ENCODE measurements at places on chromosomes 6 and 20. TPM values are rescaled to one million over a fixed set of nuclear protein-coding genes. Genes with fewer than 3 reads are reported as not detected.
A peak's percentile ranks its signal among the peaks of the same experiment; 100 is the strongest.

- no peak overlapping the region for H3K27ac ChIP-seq
- DNase-seq: no peak
- no peaks in the 10 kb centered on the region for H3K27me3 ChIP-seq
These were observed 105.0 kb downstream of the TIAM2 start for GRCh38 chr6:155100087-155100486.

DNA sequence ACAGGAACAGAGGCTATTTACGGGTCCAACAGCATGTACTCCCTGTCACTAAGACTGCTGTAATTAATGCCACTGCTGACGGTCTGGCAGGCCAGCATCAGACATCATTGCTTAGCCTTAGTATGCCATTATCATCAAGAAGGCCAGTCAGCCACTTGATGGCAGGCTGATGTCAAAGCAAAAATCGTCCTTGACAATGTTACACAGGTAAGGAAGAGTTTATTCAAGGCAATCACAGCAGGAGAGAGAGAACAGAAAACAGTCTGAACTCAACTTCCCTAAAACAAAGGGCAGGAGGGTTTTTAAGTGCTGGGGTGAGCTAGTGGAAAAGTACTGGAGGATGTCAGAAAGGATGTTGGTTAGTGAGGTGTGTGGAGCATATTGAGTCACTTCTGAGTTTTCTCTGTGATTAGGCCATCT lies 25.1 kb downstream of the FKBP1C start:
- H3K36me3 ChIP-seq: no peaks in the 10 kb centered on the region
- H3K4me1 ChIP-seq: peaks cover 4% of the 10 kb centered on the region
- no peak overlapping the region for H3K4me3 ChIP-seq
- no peak overlapping the region for H3K27ac ChIP-seq
- no peak for DNase-seq
- H3K27me3 ChIP-seq: no peaks in the 10 kb centered on the region

DNA sequence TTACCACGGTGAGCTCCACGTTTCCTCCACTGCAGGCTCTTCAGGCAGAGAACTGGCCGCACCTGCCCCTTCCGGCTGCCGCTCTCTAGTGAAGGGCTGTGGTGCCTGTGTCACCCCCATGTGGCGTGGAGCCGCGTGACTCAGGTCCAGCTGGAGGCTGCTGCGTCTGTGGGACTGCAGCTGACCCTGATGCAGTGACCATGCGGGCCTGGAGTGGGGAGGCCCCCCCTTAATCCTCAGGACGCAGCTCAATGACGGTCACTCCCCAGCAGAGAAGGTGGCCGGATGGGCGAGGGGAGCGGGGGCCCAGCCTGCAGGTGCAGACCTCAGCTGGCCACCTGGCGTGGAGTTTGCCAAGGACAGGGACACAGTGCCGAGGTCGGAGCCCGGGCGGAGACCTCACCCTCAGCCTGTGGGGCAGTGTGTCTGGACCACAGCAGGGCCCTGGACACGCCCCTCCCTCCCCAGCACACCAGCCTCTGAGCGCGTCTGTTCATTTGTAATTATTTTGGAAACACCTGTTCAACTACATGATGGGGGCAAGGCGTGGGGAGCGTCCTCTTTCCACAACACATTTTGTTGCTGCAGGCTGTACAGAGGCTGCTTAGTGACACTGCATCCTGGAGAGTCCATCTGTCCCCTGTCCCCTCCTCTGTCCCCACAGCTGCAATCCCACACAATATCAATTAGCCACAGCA lies 10.7 kb downstream of the BHLHE23 start:
- no peaks in the 10 kb centered on the region for H3K4me1 ChIP-seq
- no peak for DNase-seq
- H3K27me3 ChIP-seq: peaks cover 67% of the 10 kb centered on the region
- no peaks in the 10 kb centered on the region for H3K36me3 ChIP-seq

- H3K4me3 ChIP-seq: no peak overlapping the region
- no peaks in the 10 kb centered on the region for H3K36me3 ChIP-seq
- H3K27me3 ChIP-seq: peaks cover 11% of the 10 kb centered on the region
These were observed 33.6 kb upstream of the CST7 start for GRCh38 chr20:24915440-24915839.

DNA sequence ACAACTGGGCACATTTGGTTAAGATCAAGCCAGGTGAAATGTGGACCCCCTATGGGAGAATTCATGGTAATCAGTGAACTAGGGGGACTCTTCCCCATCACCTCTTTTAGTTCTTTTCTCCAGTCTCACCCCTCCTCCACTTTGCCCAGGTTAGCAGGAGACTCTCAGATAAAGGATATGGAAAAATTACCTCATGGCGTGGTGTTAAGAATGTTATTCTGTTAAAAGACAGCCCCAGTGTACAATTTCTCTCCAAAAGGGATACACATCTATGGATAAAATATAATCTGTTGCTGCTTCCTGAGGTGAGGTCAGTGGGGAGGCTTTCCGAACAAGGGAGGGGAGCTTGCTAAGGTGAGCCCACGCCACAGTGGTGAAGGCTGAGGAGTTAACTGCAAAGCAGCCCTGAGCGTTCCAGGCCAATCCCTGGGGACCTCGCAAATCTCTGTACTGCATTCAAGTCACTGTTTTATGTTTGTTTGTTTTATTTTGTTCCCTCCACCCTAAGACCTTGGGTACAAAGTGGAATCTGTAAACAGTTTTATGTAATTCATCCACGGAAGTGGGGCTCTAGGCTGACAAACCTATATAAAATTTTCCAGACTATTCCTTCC lies 52.0 kb downstream of the ADGRF1 start:
- H3K4me3 ChIP-seq: no peak overlapping the region
- DNase-seq: no peak
- H3K27me3 ChIP-seq: peaks cover 6% of the 10 kb centered on the region
- H3K4me1 ChIP-seq: no peaks in the 10 kb centered on the region
- H3K27ac ChIP-seq: no peak overlapping the region
- H3K36me3 ChIP-seq: no peaks in the 10 kb centered on the region

DNA sequence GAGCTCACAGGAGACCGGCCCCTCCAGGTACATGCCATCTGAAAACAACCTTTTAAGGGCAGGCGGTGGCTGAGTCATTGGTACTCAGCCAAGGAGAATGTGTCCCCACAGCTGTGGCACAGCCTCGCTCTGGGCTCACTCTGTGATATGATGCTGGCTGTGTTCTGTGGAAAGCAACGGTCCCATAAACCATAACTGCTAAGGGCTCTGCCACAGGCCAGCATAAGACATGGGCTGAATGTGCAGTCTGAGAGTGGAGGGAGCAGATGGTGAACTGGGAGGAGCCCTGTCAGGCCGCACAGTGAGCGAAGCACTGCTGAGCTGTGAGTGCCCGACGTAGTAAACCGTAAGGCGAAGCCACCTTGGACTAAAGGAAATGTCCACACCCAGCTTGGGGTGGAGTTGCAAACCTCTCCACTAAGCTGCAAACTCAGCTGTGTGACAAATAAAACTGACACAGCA lies 375.8 kb downstream of the THBS2 start:
- DNase-seq: no peak
- no peak overlapping the region for H3K27ac ChIP-seq
- H3K27me3 ChIP-seq: peaks cover 38% of the 10 kb centered on the region

DNA sequence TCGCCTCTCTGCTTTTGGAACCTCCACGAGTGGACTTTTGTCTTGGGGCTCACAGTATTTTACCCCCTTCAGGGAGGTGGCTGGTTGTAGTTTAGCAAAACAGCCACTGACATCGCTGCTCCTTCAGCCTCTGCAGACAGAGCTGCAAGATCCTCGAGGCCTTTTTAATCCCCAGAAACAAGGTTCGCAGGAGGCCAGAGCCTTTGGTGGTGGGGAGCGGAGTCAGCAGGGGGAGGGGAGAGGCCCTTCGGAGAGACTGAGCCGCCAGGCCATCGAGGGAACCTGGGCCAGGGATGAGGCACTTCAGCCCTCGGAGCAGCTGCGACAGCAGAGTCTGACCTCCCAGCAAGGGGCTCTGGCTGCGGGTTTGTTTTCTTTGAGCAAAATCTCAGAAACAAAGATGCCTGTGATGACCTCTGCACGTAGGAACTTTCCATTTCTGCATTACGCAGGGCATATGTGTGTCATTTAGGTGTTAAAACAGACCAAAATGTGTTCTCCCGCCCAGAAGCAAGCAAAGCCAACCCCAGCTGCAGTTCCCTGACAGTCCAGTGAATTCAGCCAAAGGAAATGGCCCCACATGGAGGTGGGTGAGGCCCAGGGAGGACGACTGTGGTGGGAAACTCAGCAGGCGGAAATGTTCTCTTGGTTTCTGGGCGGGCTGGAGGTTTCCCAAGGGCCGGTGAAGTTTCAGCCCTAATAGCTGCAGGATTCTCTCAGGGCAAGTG lies 171.2 kb upstream of the SULF2 start:
- no peak overlapping the region for H3K27ac ChIP-seq
- H3K4me1 ChIP-seq: peaks cover 12% of the 10 kb centered on the region
- H3K27me3 ChIP-seq: peaks cover 7% of the 10 kb centered on the region
- no peak overlapping the region for H3K4me3 ChIP-seq
- DNase-seq: no peak
- H3K36me3 ChIP-seq: no peaks in the 10 kb centered on the region

DNA sequence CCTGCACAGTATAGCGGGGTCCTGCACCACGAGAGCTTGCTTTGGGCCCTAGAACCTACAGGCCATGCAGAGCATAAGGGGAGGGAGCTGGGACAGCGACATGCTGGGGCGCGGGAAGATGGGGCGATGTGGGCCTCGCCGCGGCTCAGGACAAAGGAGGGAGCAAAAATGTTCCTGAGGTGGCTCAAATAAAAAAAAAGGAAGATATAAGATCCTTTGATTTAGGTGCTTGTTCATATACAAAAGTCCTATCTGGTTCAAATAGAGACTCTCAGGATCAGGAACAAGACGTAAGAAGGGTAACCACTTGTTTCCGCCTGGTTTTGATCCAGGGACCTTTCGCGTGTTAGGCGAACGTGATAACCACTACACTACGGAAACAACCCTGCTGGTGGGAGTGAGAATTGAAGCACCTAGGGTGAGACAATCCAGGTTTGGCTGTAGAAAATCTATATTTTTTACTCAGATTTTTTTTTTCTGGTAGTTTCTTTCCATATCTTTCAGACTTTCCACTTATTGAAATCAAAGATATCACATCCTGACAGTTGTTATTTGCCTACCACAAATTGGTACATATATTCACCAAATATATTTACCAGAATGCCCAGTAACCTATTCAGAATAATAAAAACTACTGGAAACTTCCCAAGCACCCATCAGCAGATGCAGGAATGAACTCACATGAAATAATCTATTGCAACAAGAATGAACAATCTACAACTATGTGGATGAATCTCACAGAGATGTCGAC lies 177.9 kb upstream of the ZNF184 start:
- H3K4me3 ChIP-seq: peak overlapping the region; percentile 77
- peak overlapping the region; percentile 96 for H3K27ac ChIP-seq
- H3K27me3 ChIP-seq: no peaks in the 10 kb centered on the region

DNA sequence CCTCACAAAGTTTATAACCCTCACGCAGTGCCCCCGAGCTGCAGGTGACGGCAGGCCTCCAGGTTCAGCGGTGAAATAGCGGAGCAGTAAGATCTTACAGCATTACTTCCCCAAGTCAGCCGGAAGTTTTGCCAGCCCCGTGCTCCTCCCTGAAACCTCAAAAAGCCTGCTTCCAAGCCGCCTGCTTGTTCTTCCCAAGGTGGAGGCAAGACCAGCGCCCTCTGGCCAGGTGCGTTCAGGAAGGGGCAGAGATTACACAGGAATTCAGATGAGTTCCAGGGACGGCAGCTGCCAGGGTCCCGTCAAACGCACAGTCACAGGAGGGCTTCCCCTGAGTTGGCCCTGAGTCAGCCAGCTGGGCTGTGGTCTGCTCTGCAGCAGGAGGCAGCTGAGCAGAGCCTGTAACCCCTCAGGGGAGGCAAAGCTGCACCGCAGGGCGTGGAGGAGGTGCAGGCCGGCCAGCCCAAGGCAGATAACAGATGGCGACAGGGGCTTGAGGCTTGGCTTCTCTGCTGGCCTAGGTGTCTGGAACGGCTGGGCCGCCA lies 124.1 kb upstream of the RPS6KA2 start:
- H3K27me3 ChIP-seq: peaks cover 47% of the 10 kb centered on the region
- H3K36me3 ChIP-seq: no peaks in the 10 kb centered on the region
- H3K4me1 ChIP-seq: peaks cover 7% of the 10 kb centered on the region

DNA sequence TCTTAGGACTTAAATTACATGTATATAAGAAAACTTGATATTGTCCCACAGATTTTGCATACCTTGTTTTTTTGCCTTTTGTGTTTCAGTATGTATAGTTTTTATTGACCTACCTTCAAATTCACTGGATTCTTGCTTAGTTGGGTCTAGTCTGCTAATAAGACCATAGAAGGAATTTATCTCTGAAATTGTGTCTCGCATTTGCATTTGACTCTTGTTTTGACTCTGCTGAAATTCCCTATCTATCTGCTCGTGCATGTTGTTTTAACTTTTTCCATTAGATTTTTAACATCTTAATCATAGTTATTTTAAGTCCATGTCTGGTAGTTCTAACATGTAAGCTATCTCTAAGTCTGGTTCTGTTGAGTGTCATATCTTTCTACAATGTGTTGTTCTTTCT lies 163.9 kb downstream of the SCP2D1 start:
- DNase-seq: no peak
- H3K4me1 ChIP-seq: peaks cover 2% of the 10 kb centered on the region
- no peak overlapping the region for H3K4me3 ChIP-seq

DNA sequence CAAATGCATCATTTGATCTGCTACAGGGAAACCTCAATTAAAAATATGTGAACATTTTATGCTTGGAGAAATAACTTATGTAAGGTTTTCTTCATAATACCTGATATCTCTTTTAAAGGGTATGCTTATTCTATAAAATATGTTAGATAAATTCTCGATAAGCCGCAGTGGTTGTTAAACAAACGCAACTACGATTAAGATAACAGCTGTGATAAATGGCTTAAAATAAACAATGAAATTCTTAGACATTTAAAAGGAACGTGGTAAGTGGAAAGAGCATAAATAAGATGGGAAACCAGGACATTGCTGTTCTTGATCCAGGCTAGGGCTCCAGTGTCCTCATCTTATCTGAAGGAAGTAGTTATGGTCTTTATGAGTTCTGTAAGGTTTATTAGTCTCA lies 415.9 kb downstream of the CD83 start:
- H3K27ac ChIP-seq: no peak overlapping the region
- no peak overlapping the region for H3K4me3 ChIP-seq
- no peak for DNase-seq
- H3K36me3 ChIP-seq: peaks cover 2% of the 10 kb centered on the region

DNA sequence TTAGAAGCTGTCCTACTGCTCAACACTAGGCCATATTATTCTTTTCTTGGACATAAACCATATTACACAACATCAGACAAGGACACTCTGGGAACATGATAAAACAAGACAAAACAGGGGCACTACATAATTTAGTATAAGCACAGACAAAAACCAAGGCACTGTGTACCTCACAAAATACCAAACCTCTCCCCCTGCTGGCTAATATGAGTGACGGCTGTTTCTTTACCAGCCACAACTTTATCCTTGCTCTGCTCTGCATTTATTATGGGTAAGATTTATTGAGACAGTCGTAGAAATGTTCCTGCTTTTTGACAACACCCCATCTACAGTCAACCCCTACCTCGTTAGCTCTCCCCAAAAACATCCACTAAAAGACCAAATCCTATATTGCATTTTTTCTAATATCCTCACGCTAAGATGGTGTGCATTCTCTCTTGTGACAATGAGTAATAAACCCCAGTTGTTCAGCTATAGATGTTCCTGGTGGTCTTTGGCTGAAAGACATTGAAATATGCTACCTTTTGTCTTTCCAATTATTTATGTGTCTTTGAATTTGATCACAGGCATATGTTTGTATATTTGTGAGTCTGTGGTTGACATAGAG lies 23.8 kb upstream of the POLR1H start:
- DNase-seq: no peak
- no peak overlapping the region for H3K27ac ChIP-seq
- H3K27me3 ChIP-seq: no peaks in the 10 kb centered on the region
- H3K36me3 ChIP-seq: peaks cover 4% of the 10 kb centered on the region
- no peak overlapping the region for H3K4me3 ChIP-seq

MYLK4 gene
- total RNA-seq: 0.60 TPM

AFDN gene
- total RNA-seq: 423 TPM

LZTS3 gene
- 47.8 TPM for total RNA-seq

HAO1 gene
- not detected for total RNA-seq

CSTF1 gene
- 43.5 TPM for total RNA-seq

Measured in progenitor cell of endocrine pancreas (in vitro differentiated cells).